ENCODE measurements at places on chromosomes 1 and 21. TPM values are rescaled to one million over a fixed set of nuclear protein-coding genes. Genes with fewer than 3 reads are reported as not detected.

Gene GPR153
- polyA plus RNA-seq: 0.84 TPM

Gene GSTM5
- polyA plus RNA-seq: 2.5 TPM

Gene ESRRG
- polyA plus RNA-seq: not detected

Gene CD84
- polyA plus RNA-seq: not detected

Gene BCAN
- polyA plus RNA-seq: not detected

Gene PADI1
- 0.14 TPM for polyA plus RNA-seq

Gene SV2A
- polyA plus RNA-seq: 0.36 TPM

Gene AIDA
- 63.6 TPM for polyA plus RNA-seq

Gene KDM5B
- polyA plus RNA-seq: 79.5 TPM

Gene LHX8
- not detected for polyA plus RNA-seq

Gene RHBDL2
- 1.5 TPM for polyA plus RNA-seq

Gene LIPI
- not detected for polyA plus RNA-seq

Gene MX2
- polyA plus RNA-seq: 0.85 TPM

Gene UBXN11
- 11.1 TPM for polyA plus RNA-seq

Gene GJA5
- 1.9 TPM for polyA plus RNA-seq

Gene CDK18
- polyA plus RNA-seq: not detected

Gene RGS1
- polyA plus RNA-seq: not detected

Gene RIMS3
- polyA plus RNA-seq: 0.08 TPM

Gene GART
- polyA plus RNA-seq: 58.2 TPM
